ENCODE measurements at places on chromosomes 11 and 22.
A peak's percentile ranks its signal among the peaks of the same experiment; 100 is the strongest.

DNA sequence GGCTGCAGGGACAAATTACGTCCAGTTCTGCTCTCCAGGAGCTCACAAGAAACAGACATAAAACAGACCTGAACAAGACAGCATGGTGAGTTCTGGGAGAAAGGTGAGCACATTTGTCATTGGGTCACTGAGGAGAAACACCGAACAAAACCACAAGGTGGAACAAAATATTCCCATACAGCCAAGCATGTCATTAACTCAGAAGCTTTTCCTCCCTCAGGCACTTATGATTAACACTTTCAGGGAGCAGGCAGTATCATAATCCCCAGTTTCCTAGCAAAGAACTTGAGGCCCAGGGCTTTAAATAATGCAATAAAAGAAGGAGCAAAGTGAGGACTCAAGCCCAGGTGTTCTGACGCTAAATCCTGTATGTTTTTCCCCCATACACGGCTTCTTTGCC, 43.0 kb downstream of the P4HA3 start:
- DNase-seq = no peak

DNA sequence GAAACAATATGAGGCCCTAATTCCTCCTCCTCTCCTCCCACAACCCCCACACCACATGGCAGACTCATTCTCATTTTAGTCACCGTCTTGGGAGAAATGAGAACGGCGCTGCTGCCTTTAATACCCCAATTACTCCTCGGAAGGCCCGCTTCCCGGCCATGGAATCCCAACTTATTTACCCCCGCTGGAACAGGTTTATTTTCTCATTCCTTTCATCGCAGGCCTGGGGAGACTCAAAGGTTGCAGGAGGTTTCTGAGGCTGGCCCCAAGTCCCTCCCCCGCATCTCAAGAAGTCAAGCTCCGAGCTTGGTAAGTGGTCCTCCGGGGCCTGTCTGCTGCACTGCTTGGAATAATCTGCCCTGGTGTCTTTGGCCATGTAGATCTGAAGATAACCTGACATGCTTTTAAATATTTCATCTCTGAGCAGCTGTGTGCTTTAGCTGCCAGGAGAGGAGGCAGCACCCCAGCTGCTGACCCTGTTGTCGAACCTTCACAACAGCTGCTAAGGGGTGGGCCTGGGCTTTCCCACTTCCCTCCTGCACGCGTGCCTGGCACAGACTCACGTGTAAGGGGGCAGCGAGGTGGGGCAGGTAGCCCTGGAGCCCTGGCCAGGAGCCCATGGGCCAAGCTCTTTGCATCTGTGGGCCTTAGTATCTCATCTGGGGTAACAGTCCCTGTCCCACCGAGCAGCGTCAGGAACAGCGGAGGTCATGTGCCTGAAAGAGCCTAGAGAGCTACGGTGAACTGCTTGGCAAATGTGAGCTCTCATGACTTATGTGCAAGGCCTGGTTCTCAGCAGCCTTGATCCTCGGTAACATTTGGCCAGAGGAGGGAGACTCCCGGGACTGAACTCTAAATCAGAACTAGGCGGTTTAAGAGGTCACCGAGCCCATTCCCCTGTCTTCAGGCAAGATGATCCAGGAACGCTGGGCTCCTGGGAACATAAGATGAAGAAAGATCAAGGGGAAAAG, 164.6 kb downstream of the ST3GAL4 start:
- no peak for DNase-seq

- DNase-seq = no peak
These were observed 1056.3 kb upstream of the CNTN5 start for GRCh38 chr11:97964332-97965004.

DNA sequence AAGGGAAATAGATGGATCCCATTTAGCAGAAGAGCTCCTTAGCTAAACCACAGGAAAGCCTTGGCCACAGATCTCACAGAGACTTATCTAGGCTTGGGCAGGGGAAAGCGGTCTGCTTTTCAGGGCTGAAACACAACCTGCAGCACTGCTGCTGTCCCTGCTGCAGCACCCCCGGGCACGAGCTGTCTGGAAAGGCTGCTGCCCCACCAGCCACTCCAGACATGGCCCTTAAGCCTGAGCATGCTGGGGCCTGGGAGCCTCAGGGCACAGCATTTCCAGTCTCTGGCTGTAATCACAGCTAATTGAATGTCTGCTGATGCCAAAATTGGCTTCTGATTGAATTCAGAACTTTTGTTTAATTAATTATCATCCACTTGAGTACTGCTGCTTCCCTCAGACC, 115.0 kb downstream of the TMPRSS5 start:
- DNase-seq = no peak

- DNase-seq = no peak
These were observed 1.2 kb downstream of the AIP start for GRCh38 chr11:67483831-67484665.

- DNase-seq = no peak
These were observed 1912.0 kb upstream of the RAG2 start for GRCh38 chr11:38510041-38510440.

- no peak for DNase-seq
These were observed 41.4 kb downstream of the PPME1 start for GRCh38 chr11:74212533-74212932.

DNA sequence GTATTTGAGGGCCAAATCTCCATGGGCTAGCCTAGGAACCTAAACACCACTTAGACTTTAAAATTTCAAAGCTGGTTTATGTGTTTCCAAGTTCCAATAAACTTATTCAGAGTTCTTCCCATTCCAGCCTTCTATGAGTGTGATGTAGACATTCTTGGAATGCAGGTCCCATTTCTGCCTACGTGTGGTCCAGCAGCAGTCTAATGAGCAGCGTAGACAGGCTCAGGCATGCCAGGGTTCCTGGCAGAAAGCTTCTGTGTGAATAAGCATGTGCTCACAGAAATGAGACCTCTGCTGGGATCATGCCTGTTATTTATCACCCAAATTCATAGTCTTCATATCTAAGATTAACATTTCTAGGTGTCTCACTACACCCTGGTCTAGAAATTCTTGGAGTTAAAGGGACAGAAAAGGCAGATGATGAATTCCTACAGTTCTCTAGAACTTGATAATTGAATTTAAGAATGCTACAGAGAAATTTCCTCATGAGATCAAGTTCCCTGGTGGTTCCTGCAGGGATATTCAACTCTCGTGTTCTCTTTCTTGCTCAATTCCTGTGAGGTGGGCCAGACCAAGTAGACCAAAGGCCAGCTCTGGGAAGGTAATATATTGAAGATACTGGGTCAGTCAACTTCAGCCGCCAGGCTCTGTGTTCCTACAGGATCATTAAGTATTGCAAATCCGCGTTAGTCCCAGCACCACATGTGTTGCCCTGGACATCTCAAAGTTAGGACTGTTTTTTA, 17.6 kb downstream of the RNF185 start:
- no peak for DNase-seq

DNA sequence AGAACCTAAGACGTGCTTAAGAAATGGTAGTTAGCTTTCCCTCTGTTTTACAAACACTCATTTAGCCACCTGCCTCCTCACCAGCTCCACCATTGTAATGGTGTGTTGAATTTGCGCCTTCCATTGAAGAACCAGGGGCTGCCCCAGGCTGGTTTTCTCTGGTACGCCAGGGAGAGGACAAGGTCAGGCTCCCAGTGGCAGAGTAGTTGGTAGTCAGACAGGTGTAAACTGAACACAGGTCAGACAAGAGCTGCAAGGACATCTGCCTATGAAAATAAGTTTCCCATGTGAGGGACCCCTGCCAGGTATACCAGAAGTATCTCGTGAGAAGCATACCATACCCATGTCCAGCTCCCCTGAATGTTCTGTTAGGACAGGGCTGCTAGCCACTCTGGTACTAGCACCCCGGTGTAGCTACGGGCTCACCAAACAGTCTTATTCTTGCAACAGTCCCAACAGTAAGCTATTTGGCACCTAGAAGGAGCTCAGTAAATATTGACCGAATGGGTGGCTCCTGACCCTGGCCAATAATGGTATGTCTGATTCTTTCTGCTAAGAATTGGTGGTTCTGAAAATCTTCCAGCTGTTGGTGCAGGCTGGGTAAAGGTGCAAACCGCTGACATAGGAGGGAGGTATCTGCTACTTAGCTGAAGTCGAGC, 359.0 kb downstream of the LARGE1 start:
- DNase-seq = no peak

- no peak for DNase-seq
These were observed 27.2 kb downstream of the RPL27A start for GRCh38 chr11:8709777-8710176.

DNA sequence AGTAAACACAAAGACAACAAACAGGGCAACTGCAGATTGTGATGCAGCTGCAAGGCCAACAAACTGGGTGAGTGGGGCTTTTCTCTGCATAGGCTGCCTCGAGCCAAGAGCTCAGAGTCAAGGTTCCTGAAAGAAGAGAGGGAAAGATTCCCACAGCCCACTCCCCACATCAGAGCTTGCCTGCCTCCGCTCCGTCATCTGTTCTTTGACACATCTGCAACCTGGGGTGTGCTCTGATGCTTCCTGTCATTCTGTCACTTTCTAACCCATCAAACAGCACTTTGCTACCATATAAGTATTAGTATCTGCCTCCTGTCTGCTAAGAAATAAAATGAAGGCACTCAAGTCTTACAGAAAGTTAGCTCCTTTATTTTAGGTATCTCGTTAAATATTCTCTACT, 46.9 kb downstream of the C22orf31 start:
- no peak for DNase-seq

GRCh38 chr11:106344394-106344793, 266.9 kb downstream of the AASDHPPT start:
- no peak for DNase-seq

GRCh38 chr22:22392131-22392530, 116.4 kb downstream of the ZNF280B start:
- peak; percentile 22 for DNase-seq

GRCh38 chr11:33640730-33641371, 59.8 kb downstream of the C11orf91 start:
- DNase-seq = no peak

DNA sequence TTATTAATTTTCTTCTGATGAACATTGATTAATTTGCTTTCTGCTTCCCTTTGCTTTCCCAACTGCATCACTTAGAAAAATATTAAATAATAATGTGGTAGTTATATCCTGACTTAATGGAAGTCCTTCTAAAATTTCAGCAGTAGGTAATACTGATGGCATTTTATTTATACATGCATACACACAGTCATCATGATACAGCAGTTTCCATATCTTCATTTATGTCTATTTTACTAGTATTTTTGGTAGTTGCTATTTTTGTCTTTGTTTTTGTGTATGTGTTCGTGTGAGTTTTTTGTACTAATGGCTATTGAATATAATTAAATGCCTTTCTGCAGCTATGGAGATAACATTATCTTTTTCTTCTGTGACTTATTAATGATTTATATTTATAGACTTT, 484.7 kb upstream of the CNTN5 start:
- no peak for DNase-seq

GRCh38 chr11:79617561-79617960, 176.7 kb upstream of the TENM4 start:
- DNase-seq = no peak
